ENCODE measurements at places on chromosomes 1 and 21. TPM values are rescaled to one million over a fixed set of nuclear protein-coding genes. Genes with fewer than 3 reads are reported as not detected.

- no peak for DNase-seq
Observed at GRCh38 chr1:207964195-207964966, 53.5 kb upstream of the CD34 start.

ATP1A2 gene
- total RNA-seq = 47.1 TPM

GRCh38 chr1:14939527-14940284 is 213.8 kb upstream of the TMEM51 start:
- no peak for DNase-seq

TRIM17 gene
- 0.78 TPM for total RNA-seq

DNA sequence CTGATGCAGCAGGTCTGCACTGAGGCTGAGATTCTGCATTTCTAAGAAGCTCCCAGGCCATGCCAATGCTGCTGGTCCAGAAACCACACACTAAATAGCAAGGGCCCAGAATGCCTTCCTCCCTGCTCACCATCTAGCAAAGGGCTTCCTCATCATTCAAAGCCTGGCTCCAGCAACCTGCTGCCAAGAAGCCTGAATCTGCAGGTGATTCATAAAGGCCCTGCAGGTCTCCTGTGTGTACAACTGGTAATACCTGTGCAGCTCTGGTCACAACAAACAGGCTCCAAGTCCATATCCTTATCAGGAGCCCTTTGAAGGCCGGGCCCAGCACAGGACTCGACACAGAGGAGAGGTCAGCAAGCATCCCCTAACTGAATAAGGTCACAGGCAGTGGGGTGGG is 26.7 kb downstream of the GLIS1 start:
- DNase-seq = no peak

DNA sequence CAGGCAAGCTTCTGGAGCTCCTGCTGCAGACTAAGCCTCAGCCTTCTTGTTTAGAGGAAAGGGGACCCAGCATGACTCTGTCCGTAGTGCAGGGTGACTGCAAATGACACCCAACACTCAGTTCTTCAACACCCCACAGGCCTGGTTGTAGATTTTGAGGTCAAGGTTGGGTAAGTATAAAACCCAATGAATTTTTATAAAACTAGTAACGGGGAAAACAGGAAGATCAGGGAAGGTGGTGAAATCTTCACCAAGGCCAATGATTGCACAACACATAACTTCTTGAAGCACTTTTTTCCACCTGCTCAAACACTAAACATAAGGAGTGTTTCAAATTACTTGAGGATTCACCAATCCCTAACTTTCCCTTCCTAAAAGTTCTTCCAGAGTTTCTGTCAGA is 89.4 kb upstream of the JAK1 start:
- DNase-seq = no peak

GRCh38 chr1:99123936-99124335 is 119.3 kb upstream of the PLPPR5 start:
- DNase-seq = no peak

Data from occipital lobe (tissue), 3 donors.